Aortic smooth muscle cell (primary cell): ENCODE measurements at places on chromosomes 1 and 21. TPM values are rescaled to one million over a fixed set of nuclear protein-coding genes. Genes with fewer than 3 reads are reported as not detected.

Gene IVNS1ABP
- total RNA-seq: 37.4 and 46.6 TPM in 2 replicates

Gene HMCN1
- 151 and 368 TPM in 2 replicates for total RNA-seq

Gene NECTIN4
- total RNA-seq: 0.13 TPM in 1 of 2 replicates, not detected in the other

Gene KIF26B
- under 0.01 and 0.19 TPM in 2 replicates for total RNA-seq

Gene ANXA9
- total RNA-seq: 0.06 and 0.26 TPM in 2 replicates

Gene MROH7
- total RNA-seq: 0.75 and 0.79 TPM in 2 replicates

Gene NBPF15
- total RNA-seq: 34.7 and 41.5 TPM in 2 replicates

Gene AMPD1
- not detected in 2 replicates for total RNA-seq

Gene CACNA1S
- not detected in 2 replicates for total RNA-seq

Gene TPRG1L
- 30.1 and 37.1 TPM in 2 replicates for total RNA-seq

Gene SLC9C2
- not detected in 2 replicates for total RNA-seq

Gene MXRA8
- 282 and 369 TPM in 2 replicates for total RNA-seq

Gene THEM5
- total RNA-seq: not detected in 2 replicates

Gene TIE1
- 12.3 and 16.9 TPM in 2 replicates for total RNA-seq

Gene PCSK9
- total RNA-seq: 0.25 and 0.40 TPM in 2 replicates

Gene ANGPTL3
- total RNA-seq: not detected in 2 replicates

Gene GPR25
- total RNA-seq: not detected in 2 replicates

Gene MATN1
- total RNA-seq: 0.06 and 0.26 TPM in 2 replicates

Gene NR0B2
- not detected in 2 replicates for total RNA-seq

Gene ADGRL4
- total RNA-seq: 55.9 and 76.8 TPM in 2 replicates

Gene BCAN
- total RNA-seq: 0.13 TPM in 1 of 2 replicates, not detected in the other

Gene LINGO4
- not detected in 2 replicates for total RNA-seq

Gene CDK18
- 0.26 and 0.31 TPM in 2 replicates for total RNA-seq

Gene FOXD2
- total RNA-seq: 0.66 and 0.68 TPM in 2 replicates

Gene SMCP
- total RNA-seq: not detected in 2 replicates

Gene KIRREL1
- 98.1 and 101 TPM in 2 replicates for total RNA-seq

Gene KRTAP10-9
- total RNA-seq: not detected in 2 replicates

Gene ACTN2
- total RNA-seq: 1.6 and 2.8 TPM in 2 replicates

Gene RUNX1
- total RNA-seq: 8.3 and 12.1 TPM in 2 replicates

Gene TRAF3IP3
- total RNA-seq: not detected in 2 replicates

Gene CDK11B
- 8.2 and 9.1 TPM in 2 replicates for total RNA-seq

Gene PM20D1
- not detected in 2 replicates for total RNA-seq

Gene ANGPTL7
- total RNA-seq: not detected in 2 replicates

Gene FAM167B
- total RNA-seq: 0.79 and 1.7 TPM in 2 replicates

Gene LENEP
- total RNA-seq: 0.66 and 0.99 TPM in 2 replicates

Gene FMO3
- total RNA-seq: 0.37 and 0.79 TPM in 2 replicates

Gene OR2T2
- not detected in 2 replicates for total RNA-seq

Gene FNDC5
- total RNA-seq: 0.87 and 1.2 TPM in 2 replicates

Gene TPTE
- total RNA-seq: not detected in 2 replicates

Gene LEFTY1
- total RNA-seq: 0.06 TPM in 1 of 2 replicates, not detected in the other

Gene DYNLT4
- total RNA-seq: 0.12 TPM in 1 of 2 replicates, not detected in the other

Gene PTPN7
- not detected in 2 replicates for total RNA-seq

Gene RBM11
- total RNA-seq: not detected in 2 replicates

Gene FMN2
- total RNA-seq: 6.5 and 8.3 TPM in 2 replicates

Gene CYP4Z1
- 0.13 TPM in 1 of 2 replicates, not detected in the other for total RNA-seq

Gene CMPK1
- 106 and 141 TPM in 2 replicates for total RNA-seq

Gene PLXNA2
- total RNA-seq: 12.8 and 19.6 TPM in 2 replicates

Gene SLAMF1
- not detected in 2 replicates for total RNA-seq

Gene C1orf21
- 21.1 and 26.2 TPM in 2 replicates for total RNA-seq

Gene CR1L
- total RNA-seq: not detected in 2 replicates
